Frontal cortex (tissue), 4 donors: ENCODE measurements at places on chromosomes 4 and X.

DNA sequence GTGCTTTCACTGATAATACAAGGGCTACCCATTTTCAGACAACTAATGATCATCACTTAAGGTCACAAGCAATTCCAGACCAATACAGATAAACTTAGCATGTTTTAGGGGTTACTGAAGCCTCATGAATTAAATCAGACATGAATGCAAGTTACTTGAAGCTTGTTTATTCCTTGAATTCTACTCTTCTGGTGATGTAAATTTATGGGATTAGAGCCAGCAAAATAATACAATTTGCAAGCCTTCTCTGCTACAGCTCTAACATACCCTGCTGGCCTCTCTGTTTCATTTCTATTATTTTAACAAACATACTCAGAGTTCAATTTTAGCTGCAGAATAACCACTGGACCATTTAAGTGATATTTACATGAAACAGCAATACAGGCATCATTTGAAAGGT is 60.7 kb downstream of the PCDH19 start:
- DNase-seq, result no peak

- DNase-seq, result no peak
Measured at GRCh38 chr4:139985401-139985800, 168.6 kb downstream of the MAML3 start.

DNA sequence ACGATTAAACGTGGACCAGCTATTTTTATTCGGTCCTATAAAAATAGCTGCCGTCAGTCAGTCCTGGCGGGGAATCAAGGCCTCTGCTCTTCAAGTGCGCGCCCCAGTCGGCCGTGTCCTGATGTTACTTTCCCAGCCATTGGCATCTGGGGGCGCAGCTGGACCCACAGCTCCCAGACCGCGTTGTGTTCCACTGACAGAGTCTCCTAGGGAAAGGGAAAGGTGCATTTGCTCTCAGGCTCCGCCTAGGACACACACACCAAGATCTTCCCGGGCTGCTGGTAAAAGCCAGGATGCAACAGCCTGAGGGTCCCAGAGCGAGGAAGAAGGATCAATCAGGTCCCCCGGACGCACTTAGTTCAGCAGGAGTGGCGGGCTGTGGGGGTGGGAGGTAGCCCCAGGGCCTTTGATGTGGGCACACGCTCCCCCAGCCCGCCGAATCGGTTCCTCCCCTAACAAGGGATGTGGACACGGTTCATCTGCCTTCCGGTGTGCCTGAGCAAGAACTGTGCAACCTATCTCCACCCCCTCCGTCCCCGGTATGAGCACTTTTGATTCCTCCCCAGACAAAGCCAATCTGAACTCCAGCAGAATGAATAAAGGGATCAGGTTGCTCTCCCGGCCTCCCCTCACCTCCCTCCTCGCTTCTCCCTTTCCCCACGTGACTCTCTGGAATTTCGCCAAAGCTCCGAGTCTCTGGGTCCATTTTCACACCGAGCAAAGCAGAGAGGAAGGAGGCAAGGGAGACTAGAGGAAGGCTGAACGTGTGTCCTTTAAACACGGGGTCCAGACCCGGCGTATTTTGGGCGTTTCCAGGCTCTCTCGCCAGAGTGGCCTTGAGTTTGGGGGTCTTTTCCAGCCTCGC is 626 bp upstream of the FRAS1 start:
- peak; percentile 41 for DNase-seq

- DNase-seq, result no peak
Measured at GRCh38 chr4:79317711-79318110, 8.2 kb downstream of the NAA11 start.

DNA sequence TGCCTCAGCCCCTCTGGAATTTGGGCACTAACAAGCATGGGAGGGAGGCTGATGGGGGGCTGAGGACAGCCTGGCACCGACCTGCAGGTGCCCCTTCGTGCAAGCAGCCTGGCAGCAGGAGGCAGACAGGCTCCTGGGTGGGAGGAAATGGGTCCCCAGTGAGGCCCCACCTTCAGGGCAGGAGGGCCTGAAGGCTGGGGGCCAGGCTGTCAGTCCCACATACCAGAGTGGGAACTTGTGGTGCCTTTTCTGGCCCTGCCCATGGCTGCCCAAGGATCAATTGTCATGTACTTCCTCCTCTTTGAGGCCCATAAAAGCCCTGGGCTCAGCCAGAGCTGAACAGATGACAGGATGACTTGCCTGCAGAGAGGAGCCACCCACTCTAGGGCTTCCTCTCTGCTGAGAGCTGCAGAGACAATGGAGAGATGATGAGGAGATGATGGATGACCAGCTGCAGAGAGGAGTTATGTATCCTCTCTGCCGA is 141.0 kb downstream of the PDHA2 start:
- no peak for DNase-seq

- no peak for DNase-seq
Measured at GRCh38 chrX:115017455-115017854, at the start of gene IL13RA2. IL13RA2 (minus strand) TSS chrX:115017616; CDS start chrX:115017269, 347 bp downstream.

DNA sequence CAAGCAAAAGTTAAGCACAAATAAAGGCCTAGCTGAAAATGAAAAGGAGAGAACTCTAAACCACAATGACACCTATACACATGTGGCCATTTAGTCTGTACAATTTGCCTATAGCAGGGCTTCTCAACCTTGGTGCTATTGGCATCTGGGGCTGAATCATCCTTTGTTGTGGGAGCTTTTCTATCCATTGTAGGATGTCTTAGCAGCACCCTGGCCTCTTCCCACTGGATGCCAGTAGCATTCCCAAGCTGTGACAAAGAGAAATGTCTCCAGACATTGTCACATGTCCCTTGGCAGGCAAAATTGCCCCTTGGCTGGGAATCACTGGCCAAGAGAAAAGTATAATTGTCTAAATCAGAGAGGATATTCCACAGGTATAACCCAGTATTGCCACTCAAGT is 13.5 kb upstream of the PRPS2 start:
- no peak for DNase-seq

DNA sequence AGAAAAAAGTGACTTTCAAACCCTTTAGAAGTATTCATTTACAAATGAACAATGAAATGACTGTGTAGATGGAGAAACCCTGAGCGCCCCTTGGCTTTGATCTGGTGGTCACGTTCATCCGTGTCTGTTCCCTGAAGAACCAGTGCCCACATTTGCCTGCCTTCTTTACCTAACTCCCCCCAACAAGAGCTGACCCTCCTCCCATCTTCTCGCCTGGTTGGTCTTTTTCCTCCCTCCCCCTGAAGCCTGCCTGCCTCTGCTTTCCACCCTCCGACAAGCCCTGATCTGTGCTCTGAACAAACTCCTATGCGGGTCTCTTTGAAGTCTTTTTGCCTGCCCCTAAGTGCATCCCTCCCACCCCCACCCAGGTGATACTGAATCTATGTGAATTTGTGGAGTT is 18.5 kb downstream of the TBL1X start:
- no peak for DNase-seq

GRCh38 chr4:110107866-110108265 is 90.5 kb downstream of the ELOVL6 start:
- no peak for DNase-seq

DNA sequence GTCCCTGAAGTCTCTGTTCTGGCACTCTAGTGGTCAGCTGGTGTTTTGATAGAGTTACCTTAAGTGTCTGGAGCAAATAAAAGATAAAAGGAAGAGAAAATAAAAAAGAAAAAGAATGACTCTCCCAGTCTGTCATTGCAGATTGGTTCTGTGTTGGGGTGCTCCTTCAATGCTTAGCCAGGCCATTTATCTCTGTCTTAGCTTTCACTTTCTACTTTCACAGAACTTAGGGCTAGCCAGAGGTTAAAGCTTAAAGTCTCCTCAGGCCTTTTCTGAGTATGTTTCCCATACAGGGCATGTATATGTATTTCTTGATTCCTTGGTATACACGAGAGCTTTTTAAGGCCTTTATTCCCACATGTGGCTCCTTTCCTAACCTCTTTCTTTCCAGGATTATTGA is 83.1 kb upstream of the TEX13D start:
- no peak for DNase-seq

- no peak for DNase-seq
Measured at GRCh38 chrX:121337816-121338215, 290.4 kb downstream of the GLUD2 start.

DNA sequence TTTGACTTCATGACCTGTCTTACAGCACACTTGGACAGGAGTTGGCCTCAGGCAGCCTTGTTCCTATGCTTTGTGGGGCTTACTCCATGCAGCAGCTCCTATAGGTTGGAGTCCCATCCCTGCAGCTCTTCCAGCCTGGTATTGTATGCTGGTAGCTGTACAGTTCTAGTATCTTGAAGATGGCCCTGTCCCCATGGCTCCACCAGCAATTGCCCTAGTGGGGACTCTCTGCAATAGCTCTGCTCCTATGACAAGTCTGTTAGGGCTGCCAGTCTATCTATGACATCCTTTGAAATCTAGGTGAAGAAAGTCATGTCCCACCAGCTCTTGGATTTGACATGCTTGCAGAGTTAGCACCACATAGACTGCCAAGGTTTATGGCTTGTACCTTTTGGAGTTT is 252.6 kb downstream of the ANTXR2 start:
- no peak for DNase-seq

GRCh38 chr4:78653655-78654054 is 102.1 kb downstream of the ANXA3 start:
- no peak for DNase-seq

DNA sequence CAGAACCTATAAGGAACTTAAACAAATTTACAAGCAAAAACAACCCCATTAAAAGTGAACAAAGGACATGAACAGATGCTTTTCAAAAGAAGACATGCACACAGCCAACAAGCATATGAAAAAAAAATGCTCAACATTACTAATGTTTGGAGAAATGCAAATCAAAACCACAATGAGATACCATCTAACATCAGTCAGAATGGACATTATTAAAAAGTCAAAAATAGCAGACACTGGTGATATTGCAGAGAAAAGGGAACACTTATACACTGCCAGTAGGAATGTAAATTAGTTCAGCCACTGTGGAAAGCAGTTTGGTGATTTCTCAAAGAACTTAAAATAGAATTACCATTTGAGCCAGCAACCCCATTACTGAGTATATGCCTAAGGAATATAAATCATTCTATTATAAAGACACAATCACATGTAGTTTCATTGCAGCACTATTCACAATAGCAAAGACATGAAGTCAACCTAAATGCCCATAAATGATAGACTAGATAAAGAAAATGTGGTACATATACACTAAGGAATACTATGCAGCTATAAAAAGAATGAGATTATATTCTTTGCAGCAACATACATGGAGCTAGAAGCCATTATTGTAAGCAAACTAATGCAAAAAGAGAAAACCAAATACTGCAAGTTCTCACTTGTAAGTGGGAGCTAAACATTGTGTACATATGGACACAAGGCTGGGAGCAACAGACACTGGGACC is 1509.4 kb downstream of the TECRL start:
- DNase-seq, result no peak

DNA sequence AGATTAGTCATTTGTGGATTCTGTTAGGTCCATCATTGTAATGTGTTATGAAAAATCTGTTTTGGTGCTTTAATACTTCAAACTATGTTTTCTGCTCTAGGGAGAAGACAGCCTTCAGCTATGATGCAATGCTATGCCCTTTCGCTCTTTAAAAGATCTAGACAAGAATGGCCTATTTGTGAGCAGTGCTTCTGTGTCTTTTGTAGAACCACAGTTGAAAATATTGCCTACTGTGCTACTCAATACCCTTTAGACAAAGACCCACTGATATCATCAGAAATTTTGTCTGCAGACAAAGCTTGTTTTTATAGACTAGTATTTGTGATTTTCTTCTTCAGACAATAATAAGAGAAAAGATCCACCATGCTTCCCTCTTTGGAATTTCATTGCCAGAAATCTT is 44.6 kb upstream of the SLITRK2 start:
- DNase-seq, result no peak

GRCh38 chr4:26753617-26754016 is 107.0 kb upstream of the STIM2 start:
- DNase-seq, result no peak

DNA sequence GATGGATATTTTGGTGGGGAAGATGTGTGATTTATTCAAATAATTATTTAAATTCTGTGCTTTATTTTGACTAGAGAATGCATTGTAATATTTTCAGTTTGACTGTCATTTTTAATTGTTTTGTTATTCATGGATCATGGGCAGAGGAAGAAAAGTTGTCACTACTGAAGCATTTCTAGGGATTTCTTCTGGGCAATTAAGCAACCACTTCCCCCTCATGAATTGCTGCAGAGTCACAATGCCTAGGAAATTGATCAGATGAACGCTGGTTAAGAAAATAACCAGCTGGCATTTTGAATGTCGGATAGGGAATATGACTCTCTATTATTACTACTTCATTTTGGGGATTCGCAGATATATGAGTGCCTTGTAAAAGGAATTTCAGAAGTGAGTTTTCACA is 283.3 kb downstream of the IL15 start:
- no peak for DNase-seq

DNA sequence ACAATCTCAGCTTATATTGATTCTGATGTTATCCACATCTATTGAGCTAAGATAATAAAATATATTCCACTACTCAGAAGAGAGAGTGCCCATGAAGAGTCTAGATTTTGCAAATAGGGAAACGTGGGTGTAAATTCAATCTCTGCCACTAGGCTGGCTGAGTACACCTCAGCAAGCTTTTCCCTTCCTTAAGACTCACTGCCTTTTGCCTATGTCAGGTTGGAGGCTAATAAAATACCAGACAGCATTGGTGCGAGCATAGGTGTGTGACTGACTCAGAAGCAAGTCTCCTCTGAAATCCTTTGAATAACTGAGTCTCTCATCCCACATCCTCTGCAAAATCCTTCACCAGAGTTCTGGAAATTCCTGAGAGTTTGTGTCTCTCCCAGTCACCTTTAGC is 405.4 kb upstream of the CPEB2 start:
- DNase-seq, result no peak

DNA sequence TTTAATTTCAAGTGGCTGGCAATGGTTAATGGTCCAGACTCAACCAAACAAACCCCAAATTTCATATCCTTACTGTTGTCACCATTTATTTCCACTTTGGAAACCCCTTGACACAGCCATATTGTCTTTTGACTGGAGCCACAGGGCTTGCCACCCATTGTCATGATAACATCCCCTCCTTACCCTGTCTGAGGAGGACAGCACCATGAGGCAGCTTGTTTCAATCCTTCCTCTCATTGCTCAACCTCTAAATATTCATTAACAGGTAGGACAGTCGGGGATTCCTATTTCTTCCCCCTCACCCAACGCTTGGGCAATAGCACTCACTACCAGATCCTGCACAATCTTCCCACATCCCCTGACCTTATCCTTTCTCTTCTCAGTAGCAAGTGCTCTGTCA is 92.1 kb downstream of the CEP135 start:
- no peak for DNase-seq

DNA sequence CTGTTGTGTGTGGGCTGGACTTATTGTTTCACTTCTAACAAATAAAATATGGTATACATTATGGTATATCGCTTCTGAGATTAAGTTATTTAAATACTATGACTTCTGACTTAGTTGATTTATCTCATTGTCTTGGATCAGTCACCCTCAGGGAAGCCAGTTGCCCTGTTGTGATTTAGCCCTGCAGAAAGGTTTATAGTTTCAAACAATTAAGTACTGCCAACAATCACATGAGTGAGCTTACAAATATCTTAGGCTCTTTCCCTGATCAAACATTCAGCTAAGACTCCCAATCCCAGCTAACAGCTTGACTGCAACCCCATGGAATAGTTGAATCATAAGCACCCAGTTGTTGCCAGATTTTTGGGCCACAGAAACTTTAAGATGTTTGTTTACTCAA is 85.4 kb downstream of the MAGEC1 start:
- no peak for DNase-seq

- DNase-seq, result no peak
Measured at GRCh38 chrX:150084496-150085229, 146.4 kb upstream of the EOLA2 start.

GRCh38 chr4:186624951-186625350 is 69.6 kb upstream of the MTNR1A start:
- no peak for DNase-seq
